ENCODE measurements at places on chromosomes 6 and 20.

- DNase-seq, result no peak
These were observed 6.3 kb upstream of the ZKSCAN8 start for GRCh38 chr6:28135393-28135792.

DNA sequence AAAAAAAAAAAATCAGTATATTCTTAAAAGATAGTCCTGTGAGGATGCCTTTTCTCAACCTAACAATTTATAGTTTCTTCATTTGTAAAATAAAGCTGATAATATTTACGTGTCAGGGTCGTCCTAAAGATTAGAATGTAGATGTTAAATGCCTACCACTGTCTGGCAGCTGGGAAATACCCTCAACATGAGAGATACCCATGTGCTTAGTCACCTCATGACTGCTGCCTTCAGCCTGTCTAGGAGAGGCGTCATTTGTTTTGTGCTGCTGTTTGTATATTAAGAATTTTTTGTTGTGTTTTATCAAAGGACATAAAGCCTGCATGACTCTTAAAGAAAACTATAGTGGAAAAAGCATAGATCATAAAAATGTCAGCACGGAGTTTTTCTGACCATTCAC lies 9.5 kb downstream of the FAM120B start:
- no peak for DNase-seq

DNA sequence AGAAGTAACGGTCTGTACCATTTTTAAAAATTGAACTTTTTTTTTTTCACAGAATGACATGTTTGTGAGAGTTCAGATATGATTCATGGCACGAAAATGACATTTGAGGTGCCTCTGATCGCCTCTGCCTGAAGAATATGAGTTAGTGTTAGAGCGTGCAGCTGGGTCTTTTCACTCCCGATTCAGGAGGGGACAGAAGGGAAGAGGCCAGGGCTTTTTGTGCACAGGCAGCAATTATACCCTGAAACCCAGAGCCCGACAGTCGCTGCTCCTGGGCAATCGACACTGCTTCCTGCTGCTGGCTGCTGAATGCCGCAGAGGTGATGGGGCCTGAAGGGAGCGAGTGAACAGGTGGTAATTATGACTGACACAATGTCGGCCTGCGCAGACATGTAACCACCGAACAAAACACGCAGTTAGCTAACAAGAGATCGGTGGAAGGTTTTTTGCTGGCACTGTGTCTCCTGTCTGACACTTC lies 652.0 kb upstream of the NOX3 start:
- no peak for DNase-seq

- DNase-seq, result no peak
These were observed 71.9 kb downstream of the PTPN1 start for GRCh38 chr20:50582092-50582491.

DNA sequence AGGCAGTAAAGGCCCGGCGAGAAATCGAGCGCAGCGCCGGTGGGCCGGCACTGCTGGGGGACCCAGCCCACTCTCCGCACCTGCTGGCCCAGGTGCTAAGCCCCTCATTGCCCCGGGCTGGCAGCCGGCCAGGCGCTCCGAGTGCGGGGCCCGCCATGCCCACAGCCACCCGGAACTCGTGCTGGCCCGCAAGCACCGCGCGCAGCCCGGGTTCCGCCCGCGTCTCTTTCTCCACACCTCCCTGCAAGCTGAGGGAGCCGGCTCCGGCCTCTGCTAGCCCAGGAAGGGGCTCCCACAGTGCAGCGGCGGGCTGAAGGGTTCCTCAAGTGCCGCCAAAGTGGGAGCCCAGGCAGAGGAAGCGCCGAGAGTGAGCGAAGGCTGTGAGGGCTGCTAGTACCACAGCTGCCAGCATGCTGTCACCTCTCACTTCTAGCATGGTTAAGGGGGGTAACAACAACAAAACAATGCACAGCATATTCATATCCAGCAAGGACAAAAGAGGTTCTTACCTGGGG lies 11.3 kb upstream of the GMPR start:
- no peak for DNase-seq

DNA sequence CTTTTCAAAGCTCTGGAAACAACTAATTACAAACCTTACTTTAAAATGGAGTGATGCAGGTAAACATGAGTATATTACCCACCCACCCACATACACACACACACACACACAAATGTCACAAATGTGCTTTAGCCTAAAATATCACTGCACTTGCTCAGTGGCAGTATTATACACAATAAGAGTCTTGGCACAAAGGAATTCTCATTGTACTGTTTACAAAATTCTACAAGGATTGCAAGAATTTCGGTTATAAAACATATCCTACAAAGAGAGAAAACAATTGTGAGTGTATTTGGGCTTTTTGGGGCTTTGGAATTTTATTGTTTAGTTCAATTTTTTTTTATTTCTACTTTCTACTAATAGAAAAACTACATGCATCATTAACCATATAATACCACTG lies 113.2 kb upstream of the BEND6 start:
- DNase-seq, result no peak

- DNase-seq, result no peak
These were observed 175.2 kb upstream of the ARID1B start for GRCh38 chr6:156602066-156602385.

- no peak for DNase-seq
These were observed 121.7 kb upstream of the MARCKS start for GRCh38 chr6:113735491-113735890.

DNA sequence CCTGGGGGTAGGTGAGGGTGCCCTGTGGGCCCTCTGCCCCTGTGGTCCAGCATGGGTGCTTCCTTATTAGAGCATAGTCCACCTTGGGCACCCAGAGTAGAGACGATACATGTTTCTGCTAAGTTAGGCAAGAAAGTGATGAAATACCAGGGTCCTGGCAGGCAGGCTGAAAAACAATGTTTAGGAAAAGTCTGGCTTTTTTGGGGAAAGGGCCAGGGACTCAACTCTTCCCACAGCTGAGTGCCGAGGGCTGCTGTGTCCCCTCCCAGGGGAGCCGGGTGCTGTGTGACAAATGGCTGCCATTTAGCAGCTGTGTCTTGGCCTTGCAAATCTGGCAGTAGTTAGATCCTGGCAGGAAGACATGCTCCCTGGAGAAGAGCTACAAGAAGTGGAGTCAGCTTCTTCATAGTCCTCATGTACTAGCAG lies 61.5 kb downstream of the RREB1 start:
- no peak for DNase-seq

DNA sequence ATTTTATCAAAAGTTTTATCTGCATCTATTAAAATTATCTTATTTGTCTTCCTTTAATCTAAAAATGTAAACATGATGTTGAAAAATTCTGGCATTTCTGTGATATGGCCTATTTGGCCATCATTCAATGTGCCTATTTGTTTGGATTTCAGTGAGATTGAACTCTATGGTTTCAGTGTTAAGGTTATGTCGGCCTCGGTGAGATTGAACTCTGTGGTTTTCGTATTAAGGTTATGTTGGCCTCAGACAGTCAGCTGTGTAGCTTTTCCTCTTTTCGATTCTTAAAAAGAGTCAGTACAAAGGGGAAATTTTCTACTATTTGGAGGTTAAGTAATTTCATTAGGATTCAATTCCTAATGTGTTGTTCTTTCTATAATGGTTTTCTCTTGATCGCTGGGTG lies 320.6 kb downstream of the PACRG start:
- no peak for DNase-seq

- DNase-seq, result peak; percentile 48
These were observed 887 bp downstream of the GABBR1 start for GRCh38 chr6:29631860-29632731.

GRCh38 chr6:84003654-84004053 lies 29.9 kb upstream of the MRAP2 start:
- DNase-seq, result no peak

GRCh38 chr6:115443825-115444478 lies 616.7 kb downstream of the FRK start:
- DNase-seq, result no peak

DNA sequence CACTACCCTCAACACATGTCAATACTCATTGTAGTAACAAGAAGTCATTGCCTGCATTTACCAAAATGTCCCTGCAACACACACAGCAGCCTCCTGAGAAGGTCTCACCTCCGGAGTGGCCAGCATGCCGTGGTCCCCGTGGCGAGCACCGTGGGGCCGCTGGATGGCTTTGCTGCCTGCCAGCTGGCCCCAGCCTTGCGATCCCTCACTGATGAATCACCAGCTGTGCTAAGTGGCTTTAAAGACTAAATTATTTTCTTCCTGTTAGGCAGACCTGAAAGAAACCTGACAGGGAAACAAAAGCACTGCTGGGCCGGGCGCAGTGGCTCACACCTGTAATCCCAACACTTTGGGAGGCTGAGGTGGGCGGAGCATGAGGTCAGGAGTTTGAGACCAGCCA lies 306.7 kb downstream of the CDH4 start:
- DNase-seq, result no peak

DNA sequence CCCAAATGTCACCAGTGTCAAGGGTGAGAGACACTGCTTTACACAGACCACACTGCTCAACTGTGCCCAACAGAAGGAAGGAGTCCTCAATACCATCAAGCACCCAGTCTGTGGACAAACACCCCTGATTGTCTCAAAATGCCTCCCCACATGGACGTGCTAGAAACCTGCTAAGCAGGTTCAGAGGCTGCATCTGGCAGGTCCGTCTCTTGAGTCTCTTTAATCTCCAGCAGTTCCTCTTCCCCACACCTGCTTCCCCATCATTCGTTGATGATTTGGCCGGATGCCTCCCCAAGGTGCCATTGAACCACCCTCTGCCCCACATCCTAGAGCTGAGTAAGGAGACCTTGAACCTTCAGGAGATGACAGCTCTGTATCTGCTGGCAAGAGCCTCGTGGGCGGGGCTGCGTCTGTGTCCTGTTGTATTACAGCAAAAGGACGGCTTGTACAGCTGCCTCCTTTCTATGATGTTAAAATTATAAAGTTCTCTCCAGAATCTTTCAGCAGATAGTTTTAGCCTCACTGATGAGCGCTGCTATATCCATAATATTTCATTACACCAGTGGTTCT lies 179.2 kb downstream of the PREX1 start:
- no peak for DNase-seq

DNA sequence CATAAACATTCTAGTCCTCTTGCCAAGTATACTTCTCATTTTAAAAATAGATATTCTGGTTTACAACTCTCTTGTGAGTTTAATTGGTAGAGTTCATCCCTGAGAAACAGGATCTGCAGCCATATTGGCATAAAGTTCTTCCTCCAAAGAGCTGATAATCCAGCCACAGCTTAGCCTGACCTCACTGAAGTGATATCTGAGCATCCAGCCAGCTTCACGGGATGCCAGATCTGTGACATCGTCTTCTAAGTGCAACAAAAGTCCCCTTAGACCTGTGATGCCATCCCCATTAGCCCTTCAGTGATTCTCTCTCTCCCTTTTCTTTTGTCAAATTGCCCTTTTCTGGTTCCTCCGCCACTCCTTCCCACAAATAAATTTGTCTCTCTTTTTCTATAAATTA lies 180.6 kb upstream of the STXBP5 start:
- no peak for DNase-seq

DNA sequence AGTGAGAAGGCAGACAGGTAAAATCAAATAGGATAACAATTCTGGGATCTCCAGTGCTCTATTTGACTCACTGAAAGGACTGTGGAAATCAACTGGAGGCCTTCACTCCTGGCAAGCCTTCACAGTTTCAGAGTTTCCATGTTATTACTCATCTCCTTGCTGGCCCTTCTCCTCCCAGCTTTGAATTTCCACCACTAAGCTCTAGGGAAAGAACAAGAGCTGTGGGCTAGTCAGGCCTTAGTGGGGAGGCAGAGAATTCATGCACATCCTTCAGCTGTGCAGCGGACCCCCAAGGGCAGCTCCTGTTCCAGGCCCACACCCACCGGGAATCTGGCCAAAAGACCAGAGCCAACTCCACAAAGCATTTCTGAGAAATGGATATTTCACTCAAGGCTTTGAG lies 26.0 kb downstream of the MYLIP start:
- DNase-seq, result no peak

DNA sequence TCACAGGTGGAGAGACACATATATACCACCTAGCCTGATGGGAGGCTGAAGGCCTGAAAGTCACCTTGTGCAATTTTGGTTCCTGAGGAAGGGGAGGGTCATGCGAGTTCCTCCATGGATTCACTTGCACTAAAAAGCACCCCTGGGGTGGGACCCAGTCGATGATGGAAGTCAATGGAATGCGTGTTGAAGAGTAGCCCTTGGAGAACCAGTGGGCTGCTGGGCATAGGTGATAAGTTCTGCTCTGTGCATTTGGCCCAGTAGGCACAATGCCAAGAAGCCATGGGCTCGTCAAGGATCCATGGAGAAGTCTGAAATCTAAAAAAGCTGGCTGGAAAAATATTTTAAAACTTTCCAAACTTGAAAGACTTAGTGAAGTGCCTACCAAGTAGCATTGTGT lies 18.9 kb upstream of the SCRT2 start:
- DNase-seq, result no peak

- DNase-seq, result no peak
These were observed 32.5 kb downstream of the ADGRG6 start for GRCh38 chr6:142334294-142334693.

GRCh38 chr6:109303164-109303563 lies 79.1 kb downstream of the CD164 start:
- DNase-seq, result no peak

DNA sequence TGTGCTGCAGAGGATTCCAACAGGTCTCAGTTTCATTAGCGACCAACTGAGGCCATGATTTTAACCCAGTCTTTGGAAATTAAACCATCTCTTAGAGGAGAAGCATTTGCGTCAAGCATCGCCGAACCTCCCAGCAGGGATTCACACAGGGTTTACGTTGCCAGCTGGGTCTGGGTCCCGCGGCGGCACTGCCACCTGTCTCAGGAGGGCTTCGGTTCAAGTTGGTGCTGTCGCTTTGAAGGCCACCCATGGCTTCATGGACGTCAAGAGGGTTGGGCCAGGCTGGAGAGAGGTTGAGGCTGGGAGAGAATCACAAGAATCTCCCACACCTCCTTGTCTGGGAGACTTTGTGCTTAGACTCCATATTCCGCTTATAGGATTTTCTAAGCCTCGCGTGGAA lies 43.0 kb upstream of the FRMD1 start:
- no peak for DNase-seq

- DNase-seq, result no peak
These were observed 184.2 kb upstream of the SPTLC3 start for GRCh38 chr20:12824328-12825225.

DNA sequence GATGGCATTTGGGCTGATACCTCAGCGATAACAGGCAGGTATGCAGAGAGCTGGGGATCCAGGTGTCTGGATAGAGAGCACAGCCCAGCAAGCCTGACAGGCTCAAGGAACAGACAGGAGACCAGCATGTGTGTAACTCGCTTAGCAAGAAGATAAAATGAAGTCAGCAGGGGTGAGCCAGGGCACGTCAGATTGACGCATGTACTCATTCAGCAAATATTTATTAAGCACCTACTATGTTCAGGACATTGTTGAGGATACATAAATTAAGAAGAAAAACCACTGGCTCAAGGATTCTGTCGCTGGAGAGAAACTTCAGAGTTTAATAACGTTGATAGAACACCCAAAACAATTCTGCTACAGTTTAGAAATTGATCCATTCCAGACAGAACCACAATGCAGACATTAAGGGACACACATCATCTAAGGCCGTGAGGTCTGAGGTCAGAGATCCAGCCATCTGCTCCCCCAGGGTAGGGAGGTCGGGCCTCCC lies 1.0 kb upstream of the DUSP22 start:
- DNase-seq, result no peak

Data from effector memory CD4-positive, alpha-beta T cell (primary cell).